ENCODE measurements at places on chromosomes 12 and 14.

- DNase-seq: no peak
Measured at GRCh38 chr12:19423166-19423930, 15.9 kb upstream of the AEBP2 start.

DNA sequence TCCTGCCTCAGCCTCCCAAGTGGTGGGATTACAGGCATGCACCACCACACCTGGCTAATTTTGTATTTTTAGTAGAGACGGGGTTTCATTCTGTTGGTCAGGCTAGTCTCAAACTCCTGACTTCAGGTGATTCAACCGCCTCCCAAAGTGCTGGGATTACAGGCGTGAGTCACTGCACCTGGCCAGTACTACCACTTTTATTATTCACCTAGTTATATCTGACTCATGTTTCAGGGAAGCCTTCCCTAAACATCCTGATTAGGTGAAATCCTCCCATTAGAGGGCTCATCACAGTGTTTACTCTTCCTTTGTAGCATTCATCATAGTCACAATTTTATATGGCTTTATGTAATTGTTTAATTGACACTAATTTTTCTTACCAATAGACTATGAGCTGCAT lies 295.3 kb upstream of the SOX5 start:
- DNase-seq: no peak

DNA sequence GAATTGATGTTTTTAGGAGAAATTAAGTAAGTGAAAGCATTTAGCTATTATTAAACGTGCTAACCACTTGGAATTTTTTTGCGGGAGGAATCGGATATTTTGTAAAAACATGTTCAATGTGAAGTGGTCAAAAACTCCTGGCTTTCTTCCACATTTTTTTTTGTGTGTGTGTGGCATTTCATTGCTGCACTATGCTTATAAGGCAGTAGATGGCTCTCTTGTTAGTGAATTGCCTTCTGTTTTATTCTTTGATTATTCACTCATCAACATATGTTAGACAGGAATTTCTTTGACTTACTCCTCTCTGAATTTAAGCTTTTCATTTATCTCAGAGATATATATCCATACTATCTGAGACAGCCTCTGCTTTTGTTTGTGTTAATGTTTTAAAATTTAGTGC lies 71.3 kb downstream of the DERA start:
- DNase-seq: no peak

GRCh38 chr14:69423279-69423678 lies 24.8 kb downstream of the SLC39A9 start:
- no peak for DNase-seq
